Activated T-helper 1 cell treated with anti-CD3 and anti-CD28 coated beads, Interleukin-2, amount 50 U/mL, for 16 hours (primary cell): ENCODE measurements at places on chromosomes 6 and 20.

- no peak for DNase-seq
These were observed 21.9 kb downstream of the MEP1A start for GRCh38 chr6:46815130-46815529.

GRCh38 chr20:50724112-50724725 is 7.2 kb upstream of the PARD6B start:
- no peak for DNase-seq

GRCh38 chr6:81747327-81747726 is 5.2 kb downstream of the TENT5A start:
- DNase-seq, result no peak

DNA sequence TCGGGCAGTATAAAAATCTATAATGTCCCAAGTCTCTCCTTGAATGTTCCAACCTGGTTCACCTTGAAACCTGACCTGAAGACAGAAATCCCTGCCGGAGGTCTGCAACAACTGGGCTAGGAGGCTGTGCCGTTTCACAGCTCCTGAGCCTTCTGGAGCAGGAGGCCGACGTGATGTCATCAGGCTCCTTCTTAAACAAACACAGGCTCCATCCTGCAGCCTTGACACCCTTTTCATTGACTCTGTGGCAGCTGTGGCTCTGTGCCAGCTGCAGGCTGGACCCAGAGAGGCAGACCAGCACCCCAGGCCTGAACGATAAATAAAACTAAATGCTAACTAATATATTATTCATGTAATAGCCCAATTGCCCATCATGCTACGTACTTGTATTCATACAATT is 483.9 kb downstream of the CD83 start:
- no peak for DNase-seq

DNA sequence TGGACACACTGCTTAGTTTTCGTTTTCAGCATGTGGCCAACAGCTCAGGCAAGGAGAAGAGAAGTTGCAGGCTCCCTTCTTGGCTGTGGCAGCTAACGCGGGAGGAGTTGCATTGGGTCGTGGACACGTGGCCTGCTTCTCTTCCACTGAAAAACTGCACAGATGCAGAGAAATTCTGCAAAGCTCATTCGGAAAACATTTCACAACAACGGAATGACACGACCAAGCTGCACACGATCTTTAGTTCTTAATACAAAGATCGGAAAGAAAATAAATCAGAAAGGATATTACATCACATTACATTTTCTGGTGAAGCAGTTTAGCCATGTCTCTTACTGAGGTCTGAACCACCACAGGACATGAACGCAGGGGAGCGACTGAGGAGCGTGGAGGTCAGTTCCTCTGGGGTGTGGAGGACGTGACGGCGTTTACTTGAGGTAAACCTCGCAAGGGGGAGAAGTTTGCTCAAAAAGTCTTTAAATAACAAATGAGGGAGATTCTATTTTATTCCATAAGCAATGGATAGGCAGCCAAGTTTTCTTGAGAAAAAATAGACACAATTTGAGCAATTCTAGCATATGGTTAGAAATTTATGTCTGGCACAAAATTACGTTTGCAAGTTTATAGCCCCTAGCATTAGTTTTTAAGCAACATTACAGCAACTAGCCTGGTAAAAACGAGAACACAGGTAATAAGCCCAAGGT is 178.3 kb downstream of the THBS2 start:
- DNase-seq, result no peak

DNA sequence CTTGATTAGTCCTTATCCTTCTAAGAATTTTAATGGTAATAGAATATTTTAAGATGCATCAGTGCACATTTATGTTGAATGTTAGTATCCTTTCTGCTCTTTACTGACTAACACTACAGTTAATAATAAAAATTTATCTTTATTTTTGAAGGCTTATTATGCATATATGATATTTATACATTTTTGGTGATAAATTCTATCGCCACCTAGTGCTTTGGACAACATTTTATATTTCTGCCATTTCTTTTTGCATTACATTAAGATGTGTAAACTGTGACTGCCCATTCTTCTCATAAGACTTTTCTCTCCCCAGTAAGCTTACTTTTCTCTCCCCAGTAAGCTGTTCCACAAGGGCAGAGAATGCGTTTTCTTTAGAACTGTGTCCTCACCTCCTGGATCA is 252.3 kb downstream of the GRIK2 start:
- no peak for DNase-seq

GRCh38 chr6:13653296-13653695 is 38.2 kb downstream of the NOL7 start:
- no peak for DNase-seq

DNA sequence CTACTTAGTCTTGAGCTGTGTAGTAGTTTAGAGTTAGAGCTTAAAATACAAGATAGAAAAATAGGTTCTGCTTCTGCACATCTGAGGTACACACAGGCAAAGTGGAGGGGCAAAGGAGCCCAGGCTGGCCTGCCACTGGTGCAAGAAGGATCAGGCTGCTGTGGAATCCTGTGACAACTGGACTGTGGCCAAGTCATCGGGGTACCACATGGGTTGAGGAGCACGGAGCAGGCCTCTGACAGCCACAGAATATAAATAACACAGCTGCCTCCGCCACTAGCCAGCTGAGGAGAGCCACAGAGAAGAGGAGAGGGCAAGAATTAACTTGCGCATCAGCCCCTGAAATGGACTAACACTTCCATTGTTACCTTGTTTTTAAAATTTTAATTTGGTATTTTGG is 206.0 kb upstream of the MARCKS start:
- DNase-seq, result no peak

GRCh38 chr20:36845288-36845971 is 30.5 kb upstream of the TLDC2 start:
- DNase-seq, result no peak

GRCh38 chr6:34516391-34517324 is 39.5 kb downstream of the SPDEF start:
- no peak for DNase-seq

DNA sequence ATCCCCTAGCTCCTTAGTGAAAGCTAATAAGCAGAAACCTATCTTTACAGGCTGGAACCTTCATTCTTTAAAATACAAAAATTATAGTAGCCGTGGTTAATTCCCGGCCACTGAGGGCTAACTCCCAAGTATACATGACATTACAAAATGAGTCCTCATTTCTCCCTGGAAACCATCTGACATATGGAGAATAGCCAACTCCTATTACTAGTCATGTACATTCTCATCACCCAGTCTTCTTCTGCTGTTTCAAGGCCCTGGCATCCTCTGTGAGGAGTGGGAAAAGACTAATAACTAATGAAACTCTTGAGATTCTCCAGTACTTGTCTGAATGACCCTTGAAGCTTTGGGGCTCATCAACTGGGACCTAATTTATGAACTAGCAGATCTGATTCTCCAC is 30.2 kb downstream of the CSNK2A1 start:
- no peak for DNase-seq

- no peak for DNase-seq
These were observed 1.2 kb downstream of the OGFR start for GRCh38 chr20:62805711-62806382.

DNA sequence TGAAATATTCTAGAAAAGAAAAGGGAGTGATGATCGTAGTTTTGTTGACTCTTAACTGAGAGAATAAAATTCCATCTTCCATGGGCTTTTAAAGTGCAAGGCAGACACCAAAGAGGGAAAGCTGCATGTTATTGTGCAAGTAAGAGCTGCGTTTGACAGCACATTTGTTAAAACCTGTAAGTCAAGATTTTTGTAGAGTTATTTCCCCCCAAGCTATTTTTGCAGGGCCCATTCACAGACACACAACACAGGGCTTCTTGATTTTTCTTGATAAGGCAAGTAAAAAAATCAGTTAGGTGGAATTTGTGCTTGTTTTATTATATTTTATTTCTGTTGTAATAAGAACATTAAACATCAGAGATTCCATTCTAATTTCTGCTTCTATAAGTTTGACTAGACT is 13.8 kb downstream of the CFAP206 start:
- no peak for DNase-seq

- DNase-seq, result no peak
These were observed 411.2 kb upstream of the SULF2 start for GRCh38 chr20:48196486-48196885.

DNA sequence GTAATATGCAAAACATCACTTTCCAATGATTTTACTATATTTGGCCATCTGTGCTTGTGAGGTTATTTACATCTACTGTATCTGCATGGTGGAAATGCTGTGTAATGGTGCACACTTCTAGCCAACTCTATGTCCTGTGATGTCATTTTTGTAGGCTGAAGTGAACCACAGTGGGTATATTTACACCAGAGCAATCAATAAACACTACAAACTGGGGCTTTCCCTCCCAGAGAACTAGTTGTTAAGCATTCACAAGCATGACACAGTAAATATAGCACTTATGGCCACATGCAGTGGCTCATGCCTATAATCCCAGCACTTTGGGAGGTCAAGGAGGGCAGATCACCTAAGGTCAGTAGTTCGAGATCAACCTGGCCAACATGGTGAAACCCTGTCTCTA is 4.9 kb downstream of the SLC22A2 start:
- DNase-seq, result no peak

GRCh38 chr6:4340544-4340943 is 205.2 kb upstream of the ECI2 start:
- no peak for DNase-seq

- no peak for DNase-seq
These were observed 118.7 kb downstream of the JARID2 start for GRCh38 chr6:15364401-15365037.

DNA sequence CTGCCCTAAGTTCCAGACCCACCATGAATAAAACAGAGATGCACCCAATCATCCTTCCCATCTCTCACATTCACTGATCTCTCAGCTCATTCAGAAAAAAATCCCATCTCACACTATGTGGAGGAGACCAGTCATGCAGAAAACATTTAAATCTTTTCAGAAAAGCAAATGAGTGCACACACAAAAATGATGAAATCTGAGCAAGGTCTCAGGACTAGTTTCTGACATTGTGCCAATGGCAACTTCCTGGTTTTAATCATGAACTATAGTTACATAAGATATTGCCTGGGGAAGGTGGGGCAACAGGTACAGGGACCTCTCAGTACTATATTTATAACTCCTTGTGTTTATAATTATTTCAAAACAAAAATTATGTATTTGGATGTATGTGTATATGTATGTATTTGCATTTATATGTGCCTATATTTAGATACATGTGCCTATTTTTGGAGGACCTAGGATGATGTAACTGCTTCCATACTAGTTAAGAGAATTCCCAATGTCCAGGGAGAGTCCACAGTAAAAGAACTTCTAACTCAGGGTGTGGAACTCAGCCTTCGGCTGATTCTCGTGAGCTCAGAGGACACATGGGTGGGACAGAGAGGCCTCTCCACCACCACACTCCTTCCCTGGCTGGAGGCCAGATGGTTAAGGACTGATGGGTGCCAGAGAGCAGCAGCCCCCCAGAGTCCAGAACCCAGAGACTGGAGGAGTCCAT is 71.7 kb upstream of the MAP3K4 start:
- DNase-seq, result no peak

DNA sequence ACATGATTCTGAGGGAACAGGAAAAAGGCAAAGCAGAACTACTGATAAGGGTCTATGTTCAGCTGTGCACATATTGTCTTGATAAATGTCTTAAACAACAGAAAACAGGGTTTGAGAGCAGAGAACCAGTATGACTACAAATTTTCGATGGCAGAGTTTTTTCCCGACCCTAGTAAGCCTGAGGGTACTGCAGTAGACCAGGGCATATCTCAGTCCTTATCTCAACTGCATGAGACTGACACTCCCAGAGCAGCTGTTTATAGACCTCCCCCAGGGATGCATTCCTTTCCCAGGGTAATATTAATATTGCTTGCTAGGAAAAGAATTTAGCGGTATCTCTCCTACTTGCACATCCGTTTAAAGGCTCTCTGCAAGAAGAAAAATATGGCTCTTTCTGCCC is 1176.8 kb upstream of the ADGRB3 start:
- no peak for DNase-seq

- DNase-seq, result no peak
These were observed 1.9 kb downstream of the SSTR4 start for GRCh38 chr20:23037017-23037481.

DNA sequence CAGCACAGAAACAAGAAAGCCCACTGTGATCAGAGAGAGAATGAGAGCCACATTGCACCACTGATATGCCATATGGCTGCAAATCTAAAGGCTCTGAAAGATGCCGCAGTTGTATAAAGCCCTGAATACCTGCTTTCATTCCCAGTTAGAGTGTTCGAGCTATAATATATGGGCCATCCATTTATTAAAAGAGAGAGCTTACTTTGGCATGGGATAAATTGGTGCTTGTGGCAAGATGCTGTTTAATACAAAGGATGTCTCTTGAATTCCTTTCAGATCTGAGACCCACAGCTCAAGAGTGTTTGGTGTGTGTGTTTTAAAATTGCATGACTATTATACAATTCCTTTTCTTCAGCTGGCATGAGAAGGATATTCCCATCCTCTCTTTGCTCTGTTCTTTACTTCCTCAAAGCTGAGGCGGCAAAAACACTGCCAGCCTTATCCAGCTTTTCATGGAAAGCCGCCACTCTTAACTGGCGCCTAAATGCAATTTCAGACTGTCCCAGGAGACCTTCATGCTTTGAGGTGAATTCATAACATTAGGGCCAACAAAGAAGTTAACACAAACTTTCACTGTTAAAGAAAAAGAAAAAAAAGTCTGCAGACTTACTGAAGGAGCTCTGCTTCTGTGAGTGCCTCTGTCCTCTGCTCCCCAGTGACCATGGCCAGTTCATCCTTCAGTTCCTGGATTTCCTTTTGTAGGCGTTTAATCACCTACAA is 147.6 kb downstream of the KIF6 start:
- DNase-seq, result no peak
